ENCODE measurements at places on chromosomes 3 and 15. TPM values are rescaled to one million over a fixed set of nuclear protein-coding genes. Genes with fewer than 3 reads are reported as not detected.

TNFSF10 gene
- total RNA-seq, result 362 TPM

ARIH2 gene
- total RNA-seq, result 128 TPM

TMC3 gene
- not detected for total RNA-seq

PAK6 gene
- 0.22 TPM for total RNA-seq

ZNF620 gene
- 6.6 TPM for total RNA-seq

GPR62 gene
- not detected for total RNA-seq

LIPC gene
- total RNA-seq, result 4.4 TPM

ICE2 gene
- 65.8 TPM for total RNA-seq

CCDC39 gene
- total RNA-seq, result not detected

PDCD10 gene
- total RNA-seq, result 67.6 TPM

SLC27A2 gene
- total RNA-seq, result 45.3 TPM

TGM5 gene
- total RNA-seq, result 0.20 TPM

ERICH6 gene
- not detected for total RNA-seq

GUCA1C gene
- total RNA-seq, result not detected

DNASE1L3 gene
- total RNA-seq, result not detected
